ENCODE measurements at places on chromosomes 16 and 17. TPM values are rescaled to one million over a fixed set of nuclear protein-coding genes. Genes with fewer than 3 reads are reported as not detected.

The ELAC2 gene
- total RNA-seq, result 68.4 TPM

The KRT31 gene
- not detected for total RNA-seq

The SECTM1 gene
- total RNA-seq, result 1.8 TPM

The RNF222 gene
- total RNA-seq, result under 0.01 TPM

The FBXL16 gene
- total RNA-seq, result under 0.01 TPM

The PRSS21 gene
- 0.40 TPM for total RNA-seq

The GP2 gene
- total RNA-seq, result not detected

The TCAP gene
- under 0.01 TPM for total RNA-seq

The TBC1D3 gene
- 1.8 TPM for total RNA-seq

The C16orf92 gene
- total RNA-seq, result not detected

The ST6GALNAC1 gene
- not detected for total RNA-seq

DNA sequence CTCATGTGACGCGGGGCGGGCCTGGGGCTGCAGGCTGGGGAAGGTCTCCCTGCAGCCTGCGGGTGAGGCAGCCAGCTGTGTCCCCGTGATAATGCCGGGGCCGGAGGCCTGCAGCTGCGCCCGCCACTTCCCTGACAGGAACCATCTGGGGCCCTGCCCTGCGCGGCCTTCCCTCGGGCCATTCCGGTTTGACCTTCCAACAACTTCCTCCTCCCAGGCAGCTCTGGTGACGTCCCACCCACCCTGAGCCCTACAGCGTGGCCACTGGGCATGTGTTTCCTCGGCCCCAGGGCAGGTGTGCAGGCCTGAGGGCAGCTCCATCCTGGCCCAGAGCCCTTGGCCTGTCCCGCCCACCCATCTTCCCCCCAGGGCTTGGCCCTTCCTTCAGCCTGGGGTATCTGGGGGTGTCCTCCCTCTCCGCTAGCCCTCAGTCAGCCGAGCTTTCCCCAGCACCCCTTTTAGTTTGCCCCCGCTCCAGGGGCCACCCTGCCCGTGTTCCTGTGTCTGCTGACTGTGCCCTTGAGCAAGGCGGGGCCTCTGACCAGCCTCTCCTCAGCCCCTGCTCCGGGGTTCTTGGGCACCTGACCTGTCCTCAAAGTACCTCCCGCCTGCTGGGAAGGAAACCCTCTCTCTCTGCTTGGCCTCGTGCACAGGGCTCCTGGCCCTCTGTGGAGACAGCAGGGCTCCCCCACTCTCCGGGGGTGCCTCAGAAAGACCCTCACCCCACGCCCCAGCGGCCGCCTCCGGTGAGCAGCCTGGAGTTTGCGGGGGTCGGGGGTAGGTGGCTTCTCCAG lies at the start of gene CBFA2T3:
TSS of gene CBFA2T3 (minus strand) at position 190 of the 794 bp plus-strand sequence. CDS start 400 bp downstream, outside the sequence.
- peak; percentile 73 for DNase-seq

DNA sequence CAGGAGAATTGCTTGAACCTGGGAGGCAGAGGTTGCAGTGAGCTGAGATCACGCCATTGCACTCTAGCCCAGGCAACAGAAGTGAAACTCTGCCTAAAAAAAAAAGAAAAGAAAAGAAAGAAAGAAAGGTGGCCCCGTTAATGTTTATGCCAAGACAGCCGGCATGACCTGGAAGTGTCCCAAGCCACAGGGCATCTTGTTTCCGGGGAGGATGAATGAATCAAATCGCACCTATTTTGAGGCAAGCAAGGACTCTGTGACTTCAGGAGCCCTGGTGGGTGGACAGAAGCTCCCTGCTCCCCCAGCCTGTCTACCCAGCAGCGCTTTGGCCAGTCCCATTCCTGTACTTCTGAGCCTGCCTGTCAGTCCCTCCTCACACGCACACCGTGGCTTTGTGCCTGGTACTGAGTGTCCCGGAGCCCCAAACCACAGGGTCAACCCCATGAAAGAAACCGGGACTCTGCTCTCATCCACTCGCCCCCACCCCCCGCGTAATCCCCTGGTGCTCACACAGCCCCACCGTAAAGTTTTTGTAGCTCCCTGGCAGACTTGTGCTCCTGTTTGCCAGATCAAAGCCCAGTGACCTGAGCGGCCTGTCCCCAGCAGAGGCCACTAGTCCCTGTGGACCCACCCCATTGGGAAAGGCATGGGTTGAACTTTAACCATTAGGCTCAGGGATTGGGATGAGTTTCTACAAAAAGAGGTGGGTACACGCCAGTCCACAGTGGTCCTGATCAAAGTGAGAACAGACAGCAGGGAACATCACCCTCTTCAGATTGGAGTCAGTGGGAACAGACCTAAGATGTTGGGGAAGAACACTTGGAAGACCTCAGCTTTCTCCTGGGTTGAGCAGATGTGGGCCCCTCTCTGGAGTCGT lies 19.3 kb downstream of the CD2BP2 start:
- no peak for DNase-seq

GRCh38 chr16:53509906-53510703 lies 7.1 kb upstream of the AKTIP start:
- peak; percentile 84 for DNase-seq

DNA sequence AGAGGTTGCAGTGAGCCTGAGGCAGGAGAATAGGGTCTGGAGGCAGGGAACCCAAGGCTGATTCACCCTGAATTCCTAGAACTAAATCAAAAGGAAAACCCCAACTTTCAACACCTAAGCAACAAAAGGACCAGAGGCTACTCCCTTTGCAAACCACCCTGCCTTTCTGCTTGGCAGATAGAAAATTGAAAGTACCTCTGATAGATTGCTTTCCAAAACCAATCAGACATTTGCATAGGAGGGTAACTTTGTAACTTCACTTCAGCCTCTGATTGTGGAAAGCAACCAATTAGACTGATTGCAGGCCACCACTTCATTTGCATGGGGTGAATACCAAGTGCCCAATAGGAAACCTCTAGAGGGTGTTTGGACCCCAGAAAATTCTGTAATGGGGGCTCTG lies 10.9 kb upstream of the TMEM98 start:
- DNase-seq, result no peak

DNA sequence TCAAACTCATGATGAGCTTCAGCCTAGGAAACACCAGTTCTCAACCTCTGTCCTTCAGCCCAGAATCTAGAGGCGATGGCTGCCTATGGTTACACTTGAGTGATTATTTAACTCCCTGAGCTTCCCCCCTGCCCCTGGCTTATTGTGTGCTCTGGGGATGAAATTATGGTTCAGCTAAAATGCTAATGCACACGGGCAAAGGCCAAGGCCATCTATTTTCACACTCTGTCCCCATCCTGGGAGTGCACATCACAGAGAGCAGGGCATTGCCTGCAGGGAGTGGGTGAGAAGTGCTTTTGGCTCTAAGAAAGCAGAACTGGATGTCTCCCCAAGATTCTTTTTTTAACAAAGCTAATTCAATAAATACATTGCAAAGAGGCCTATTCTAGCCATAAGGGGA lies 21.6 kb upstream of the CACNG5 start:
- no peak for DNase-seq

- DNase-seq, result no peak
These were observed 4.8 kb upstream of the MAPT start for GRCh38 chr17:45889579-45889978.

DNA sequence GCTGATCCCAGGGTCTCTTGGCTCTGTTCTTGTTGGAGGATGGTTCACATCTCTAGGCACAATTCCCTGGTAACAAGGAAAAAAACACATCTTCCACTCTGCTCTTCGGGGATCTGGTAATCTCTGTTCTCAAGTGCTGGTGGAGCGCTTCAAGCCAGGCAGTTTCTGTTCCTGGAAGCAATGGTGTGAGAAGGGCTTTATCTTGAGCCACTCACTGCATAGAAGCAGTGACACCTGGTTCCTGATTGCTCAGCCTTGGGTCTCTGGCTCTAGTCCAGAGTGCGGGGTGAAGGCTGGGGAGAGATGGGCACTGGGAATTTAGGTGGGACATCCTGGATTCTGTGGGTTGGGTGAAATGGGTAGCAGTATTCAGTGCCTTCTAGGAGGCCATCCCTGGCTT lies 14.1 kb downstream of the AKAP1 start:
- DNase-seq, result no peak

DNA sequence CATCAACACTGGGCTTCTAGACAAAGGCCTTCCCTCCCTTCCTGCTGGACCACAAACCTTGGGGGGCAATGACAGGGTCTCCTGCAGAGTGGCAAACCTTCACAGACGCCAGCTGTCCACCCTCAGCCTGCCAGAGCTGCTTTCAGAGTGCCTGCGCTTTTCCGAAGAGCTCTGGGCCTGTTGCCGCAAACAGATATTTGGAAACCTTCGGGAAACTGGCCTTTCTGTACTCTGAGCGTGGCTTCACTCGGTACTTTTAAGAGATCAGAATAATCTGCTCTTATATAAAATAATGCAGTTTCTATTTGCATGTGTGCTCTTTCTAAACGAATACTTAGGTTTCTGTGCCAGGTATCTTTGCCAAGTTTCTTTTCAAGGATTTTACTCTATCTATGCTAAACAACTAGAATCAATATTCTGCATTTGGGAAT lies 152.1 kb upstream of the CHMP6 start:
- DNase-seq, result no peak

- DNase-seq, result no peak
These were observed 16.5 kb downstream of the KATNIP start for GRCh38 chr16:27566417-27566816.

DNA sequence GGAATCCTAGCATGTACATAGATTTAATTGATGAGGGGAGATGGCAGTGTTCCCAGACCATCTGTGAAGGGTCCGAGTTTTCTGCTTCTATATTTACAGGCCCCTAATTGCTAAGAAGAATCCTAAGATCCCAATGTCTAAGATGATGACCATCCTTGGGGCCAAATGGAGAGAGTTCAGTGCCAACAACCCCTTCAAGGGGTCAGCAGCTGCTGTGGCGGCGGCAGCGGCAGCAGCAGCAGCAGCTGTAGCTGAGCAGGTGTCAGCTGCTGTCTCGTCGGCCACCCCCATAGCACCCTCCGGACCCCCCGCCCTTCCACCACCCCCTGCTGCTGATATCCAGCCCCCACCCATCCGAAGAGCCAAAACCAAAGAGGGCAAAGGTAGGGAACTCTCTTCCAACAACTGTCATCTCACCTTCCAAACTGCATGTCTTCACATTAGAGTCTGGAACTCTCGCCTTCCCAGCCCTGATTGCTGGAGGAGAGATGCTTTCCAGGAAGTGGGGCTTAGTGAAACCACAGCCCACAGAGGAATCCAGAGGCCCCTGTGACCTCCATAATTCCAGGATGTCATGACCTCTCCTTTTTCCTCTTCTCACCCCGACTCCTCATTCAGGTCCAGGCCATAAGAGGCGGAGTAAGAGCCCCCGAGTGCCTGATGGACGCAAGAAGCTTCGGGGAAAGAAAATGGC lies 4.7 kb downstream of the CHD3 start:
- DNase-seq, result no peak

DNA sequence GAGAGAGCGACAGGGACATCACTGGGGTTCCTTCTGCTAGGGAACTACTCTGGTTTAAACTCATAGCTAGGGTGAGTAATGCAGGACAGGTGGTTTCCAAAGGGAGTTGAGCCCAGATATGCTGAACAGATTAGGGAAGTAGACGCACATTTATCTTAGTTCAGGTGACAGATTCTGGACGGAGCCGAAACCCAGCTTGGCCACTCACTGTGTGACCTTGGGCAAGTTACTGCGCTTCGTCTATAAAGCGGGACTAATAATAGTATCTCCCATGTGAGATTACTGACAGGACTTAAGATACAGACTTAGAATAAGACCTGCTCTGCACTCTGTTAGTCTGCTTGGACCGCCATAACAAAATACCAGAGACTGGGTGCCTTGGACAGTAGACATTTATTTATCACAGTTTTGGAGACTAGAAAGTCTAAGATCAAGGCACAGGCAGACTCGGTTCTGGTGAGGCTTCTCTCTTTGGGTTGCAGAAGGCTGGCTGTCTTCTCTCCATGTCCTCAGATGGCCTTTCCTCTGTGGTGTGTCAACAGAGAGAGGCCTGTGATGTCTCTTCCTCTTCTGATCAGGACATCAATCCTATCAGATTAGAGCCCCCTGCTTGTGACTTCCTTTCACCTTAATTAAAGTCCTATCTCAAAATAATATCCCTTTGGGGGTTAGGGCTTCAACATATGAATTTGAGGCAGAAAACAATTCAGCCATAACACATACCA lies 12.1 kb downstream of the SCNN1G start:
- no peak for DNase-seq

GRCh38 chr16:88358023-88358420 lies 24.7 kb upstream of the ZNF469 start:
- DNase-seq, result no peak

DNA sequence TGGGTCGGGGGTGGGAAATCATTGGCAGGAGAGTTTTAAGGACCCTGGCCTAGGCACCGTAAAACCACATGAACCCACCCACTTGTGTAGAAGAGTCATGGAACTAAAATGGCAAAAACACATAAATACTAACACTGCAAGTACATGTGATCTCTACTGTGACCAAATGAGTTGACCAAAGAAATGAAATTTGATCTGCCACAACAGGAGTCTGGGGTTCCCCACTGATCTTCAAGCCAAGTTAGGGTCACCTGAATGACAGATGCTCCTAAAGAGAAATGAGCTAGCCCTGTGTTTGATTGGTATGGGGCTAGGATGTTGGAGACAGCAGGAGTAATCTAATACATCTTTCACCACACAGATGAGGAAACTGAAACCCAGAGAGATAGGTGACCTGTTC lies 21.5 kb upstream of the SKAP1 start:
- DNase-seq, result no peak

DNA sequence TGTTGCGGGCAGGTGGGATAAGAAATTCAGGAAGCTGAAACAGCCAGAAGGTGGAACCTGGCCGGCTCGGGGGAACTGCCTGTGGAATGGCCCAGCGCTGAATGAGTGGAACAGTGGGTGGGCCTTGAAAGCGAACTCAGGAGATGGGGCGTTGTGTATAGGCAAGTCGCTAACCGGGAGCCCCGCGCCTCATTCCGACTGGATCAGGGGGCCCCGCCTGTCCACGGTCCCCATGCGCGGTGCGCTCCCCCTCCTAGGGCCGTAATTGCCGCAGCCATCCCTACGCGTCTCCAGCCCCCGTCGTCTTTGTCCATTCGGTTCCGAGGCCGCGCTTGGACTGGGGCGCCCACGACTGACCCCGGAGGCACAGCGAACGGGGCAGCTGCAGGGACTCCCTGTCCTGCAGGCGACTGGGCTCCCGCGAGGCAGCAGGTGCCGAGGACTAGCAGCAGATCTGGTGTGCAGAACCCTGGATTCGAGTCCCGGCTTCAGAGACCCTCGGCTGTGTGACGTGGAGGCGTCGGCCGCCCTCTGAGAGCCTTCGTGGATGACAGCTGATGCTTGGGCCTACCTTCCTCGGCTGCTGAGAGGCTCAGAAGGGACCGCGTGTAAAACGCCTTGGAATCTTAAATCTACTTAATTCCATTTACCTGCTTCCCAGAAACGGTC lies 10.9 kb upstream of the CA4 start:
- DNase-seq, result no peak

DNA sequence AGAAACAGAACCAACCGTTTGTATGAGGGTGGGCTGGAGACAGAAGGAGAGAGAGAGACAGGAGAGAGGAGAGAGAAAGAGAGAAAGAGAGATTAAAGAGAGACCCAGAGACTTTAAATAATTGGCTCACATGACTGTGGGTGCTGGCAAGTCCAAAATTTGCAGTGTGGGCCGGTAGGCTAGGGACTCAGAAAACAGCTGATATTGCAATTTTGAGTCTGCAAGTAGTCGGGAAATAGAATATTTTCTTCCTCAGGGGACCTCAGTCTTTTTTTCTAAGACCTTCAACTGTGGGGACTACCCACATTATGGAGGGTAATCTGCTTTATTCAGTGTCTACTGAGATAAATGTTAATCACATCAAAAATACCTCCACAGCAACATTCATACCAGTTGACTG lies 1439.0 kb downstream of the CDH11 start:
- no peak for DNase-seq
